Vagina (tissue), 2 donors: ENCODE measurements at places on chromosomes 4 and X. TPM values are rescaled to one million over a fixed set of nuclear protein-coding genes. Genes with fewer than 3 reads are reported as not detected.

Gene ODAM
- not detected for total RNA-seq

Gene FRG2
- total RNA-seq = not detected

Gene MAGEC1
- not detected for total RNA-seq

Gene EDA
- 6.1 TPM for total RNA-seq

Gene NUDT10
- total RNA-seq = 15.5 TPM

Gene XG
- total RNA-seq = 5.9 TPM

DNA sequence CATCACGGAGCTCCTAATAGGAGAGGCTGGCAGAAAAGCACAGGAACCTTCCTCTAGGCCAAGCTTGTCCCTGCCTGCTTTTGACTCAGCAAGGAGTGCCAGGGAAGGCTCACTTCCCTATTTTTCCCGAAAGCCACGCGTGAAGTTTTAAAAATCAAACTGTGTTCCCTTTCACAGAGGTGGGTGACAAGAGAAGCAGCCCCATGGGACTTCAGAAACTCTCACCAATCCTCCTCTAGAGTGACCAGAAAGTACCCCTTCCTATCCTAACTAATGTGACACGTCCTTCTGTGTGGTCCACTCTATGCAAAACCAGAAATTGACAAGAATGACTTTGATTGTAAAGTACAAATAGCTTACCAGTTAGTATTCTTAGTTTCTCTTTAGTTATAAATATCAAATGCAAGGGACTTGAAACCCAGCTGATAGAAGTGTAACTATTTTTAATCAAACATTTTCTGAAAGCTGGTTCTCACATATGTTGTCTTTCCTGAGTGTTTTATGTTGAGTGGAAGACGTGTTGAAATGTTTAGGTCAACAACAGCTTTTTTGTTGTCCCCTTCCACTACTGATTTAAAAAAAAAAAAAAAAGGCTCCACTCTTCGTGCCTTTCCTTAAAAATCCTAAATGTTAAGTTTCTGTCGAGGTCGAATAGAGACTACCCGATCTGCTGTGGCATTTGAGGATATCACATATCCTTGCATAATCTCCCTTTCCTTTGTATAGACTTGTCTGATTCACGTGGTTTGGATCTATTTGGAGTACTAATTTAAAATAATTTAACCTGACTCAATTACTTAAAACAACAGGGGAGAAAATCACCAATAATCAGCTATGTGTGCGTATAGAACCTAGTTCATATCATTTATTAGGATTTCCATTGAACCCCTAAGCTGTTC, 42.1 kb downstream of the NFKB1 start:
- H3K36me3 ChIP-seq = no peaks in the 10 kb centered on the region
- DNase-seq = no peak
- H3K27me3 ChIP-seq = no peaks in the 10 kb centered on the region
- H3K27ac ChIP-seq = peak overlapping the region; percentile 0
- peaks cover 11% of the 10 kb centered on the region for H3K4me1 ChIP-seq

DNA sequence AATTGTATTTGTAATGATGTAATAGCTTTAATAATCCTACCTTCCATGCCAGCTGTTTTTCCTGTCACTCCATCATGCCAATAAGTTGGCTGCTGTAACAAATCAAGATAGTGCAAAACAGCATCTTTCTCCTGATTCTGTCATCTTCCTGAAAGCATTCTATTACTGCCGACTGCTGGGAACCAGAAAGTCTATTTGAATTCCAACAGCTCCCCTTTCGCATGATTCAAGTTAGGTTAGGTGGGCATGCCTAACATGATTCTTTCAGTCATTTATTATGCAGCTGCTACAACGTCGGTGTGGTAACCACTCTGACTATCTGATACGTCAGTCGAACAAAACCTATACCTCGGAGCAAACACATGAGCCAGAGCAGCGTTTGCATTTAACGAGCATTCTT, 127.9 kb upstream of the DMD start:
- DNase-seq = no peak
- no peaks in the 10 kb centered on the region for H3K36me3 ChIP-seq
- no peaks in the 10 kb centered on the region for H3K4me1 ChIP-seq
- no peak overlapping the region for H3K27ac ChIP-seq
- no peak overlapping the region for H3K4me3 ChIP-seq

DNA sequence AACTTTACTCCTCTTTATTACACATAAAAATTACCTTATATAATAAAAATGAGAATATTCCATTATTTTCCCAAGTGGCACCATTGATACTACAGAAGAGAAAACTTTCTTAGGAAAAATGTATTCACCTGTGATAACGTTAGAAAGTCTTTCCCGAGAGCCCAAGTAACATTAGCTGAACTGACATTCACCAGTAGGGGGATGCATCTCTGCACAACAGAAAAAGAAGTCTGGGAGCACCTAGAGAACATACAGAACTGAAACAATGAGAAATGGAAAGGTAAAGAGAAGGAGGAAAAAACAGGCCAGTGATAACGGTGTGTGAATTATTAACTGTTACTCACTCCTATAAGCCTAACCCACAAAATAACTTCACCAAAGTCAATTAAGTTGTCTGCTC, 423.3 kb downstream of the CENPC start:
- no peak overlapping the region for H3K27ac ChIP-seq
- DNase-seq = no peak
- H3K36me3 ChIP-seq = no peaks in the 10 kb centered on the region

DNA sequence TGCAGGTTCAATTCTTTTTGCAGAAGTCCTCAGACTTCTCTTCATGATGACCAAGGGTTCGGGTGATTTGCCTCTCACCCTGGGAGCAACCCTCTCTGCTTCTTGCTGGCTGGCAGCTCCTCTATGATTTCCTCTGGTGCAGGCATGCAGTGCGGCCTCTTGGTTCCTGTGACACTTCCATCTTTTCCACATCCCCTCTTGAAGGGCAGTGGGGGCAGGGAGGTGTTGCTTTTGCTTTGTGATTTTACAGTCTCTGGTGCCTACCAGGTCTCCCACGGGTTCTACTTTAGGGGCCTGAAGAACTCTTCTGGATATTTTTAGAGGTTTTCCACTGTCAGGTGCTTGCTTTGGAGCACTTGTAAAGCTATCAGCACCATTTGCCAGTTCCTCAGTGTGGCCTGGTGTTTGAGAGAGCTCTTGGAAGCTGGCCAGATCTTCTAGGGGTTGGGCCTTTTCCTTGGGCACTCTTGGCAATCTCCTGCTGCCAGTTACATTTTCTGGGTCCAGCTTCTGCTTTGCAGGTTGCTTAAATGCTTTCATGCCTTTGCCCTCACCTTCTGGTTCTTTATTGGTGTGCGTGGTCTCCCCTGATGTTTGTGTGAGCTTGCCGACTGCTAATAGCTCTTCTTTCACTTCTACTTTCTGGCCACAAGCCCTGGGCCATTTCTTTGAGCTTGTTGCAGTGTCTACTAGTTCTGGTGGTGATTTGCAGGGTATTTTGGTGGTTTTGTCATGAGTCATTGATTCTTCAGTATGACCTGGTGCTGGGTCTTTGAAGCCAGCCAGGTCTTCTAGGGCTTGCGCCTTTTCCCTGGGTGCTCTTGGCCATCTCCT, 11.5 kb upstream of the CHST7 start:
- no peak overlapping the region for H3K27ac ChIP-seq
- no peak overlapping the region for H3K4me3 ChIP-seq
- H3K27me3 ChIP-seq = no peaks in the 10 kb centered on the region

DNA sequence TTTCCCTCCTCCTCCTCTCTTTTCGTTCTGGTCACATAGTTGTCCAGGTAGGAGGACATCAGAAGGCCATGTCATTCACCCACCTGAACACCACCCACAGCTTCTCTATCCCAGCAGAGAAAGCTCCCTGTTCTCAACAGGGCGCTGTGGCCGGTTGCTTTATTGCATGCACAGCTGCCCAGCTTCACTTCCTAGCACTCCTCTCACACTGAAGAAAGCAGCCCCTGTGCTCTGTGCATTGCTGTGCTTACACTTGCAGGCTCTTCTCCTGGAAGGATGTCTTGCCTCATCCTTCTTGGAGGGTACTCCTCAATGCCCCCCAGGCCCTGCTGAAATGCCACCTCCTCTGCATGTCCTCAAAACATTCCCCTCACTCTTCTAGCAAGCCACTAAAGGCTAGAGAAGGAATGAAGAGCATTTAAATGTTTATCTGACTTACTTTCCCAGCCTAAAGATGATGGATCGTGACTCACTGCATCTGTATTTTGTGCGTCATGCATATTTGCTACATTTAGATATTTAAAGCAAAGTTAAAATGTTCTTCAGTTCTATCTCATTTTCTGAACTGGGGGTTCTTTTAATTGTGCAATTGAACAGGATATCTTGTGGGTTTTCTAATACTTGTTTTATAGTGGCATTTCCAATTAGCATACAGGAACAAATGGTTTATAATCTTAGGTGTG, 186.4 kb upstream of the PUDP start:
- H3K36me3 ChIP-seq = no peaks in the 10 kb centered on the region
- no peak overlapping the region for H3K4me3 ChIP-seq
- H3K4me1 ChIP-seq = no peaks in the 10 kb centered on the region
- H3K27me3 ChIP-seq = no peaks in the 10 kb centered on the region
- no peak overlapping the region for H3K27ac ChIP-seq
- DNase-seq = no peak

- DNase-seq = no peak
- H3K4me3 ChIP-seq = no peak overlapping the region
- no peaks in the 10 kb centered on the region for H3K4me1 ChIP-seq
- H3K27me3 ChIP-seq = no peaks in the 10 kb centered on the region
- no peaks in the 10 kb centered on the region for H3K36me3 ChIP-seq
These were observed 67.5 kb upstream of the NPY2R start for GRCh38 chr4:155140889-155141288.

DNA sequence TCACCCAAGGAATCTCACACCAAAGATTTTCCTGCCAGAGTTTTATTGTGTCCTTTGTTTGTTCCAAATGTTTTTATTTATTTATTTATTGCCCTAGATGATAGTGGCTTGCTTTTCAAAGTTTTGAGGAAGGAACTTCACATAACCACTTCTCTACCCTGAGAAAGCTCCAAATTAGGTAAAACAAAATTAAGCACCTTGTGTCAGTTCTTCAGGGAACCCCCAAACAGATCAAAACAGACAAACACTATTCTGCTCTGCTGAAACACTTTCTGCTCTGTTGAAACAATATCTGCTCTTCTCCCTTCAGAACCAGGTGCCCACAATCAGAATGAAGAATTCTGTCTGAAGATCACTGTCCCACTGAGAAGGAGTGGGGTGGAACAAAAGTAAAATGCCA, 16.5 kb upstream of the CYBB start:
- no peak for DNase-seq
- no peaks in the 10 kb centered on the region for H3K36me3 ChIP-seq
- no peak overlapping the region for H3K4me3 ChIP-seq
- H3K27me3 ChIP-seq = no peaks in the 10 kb centered on the region
- no peaks in the 10 kb centered on the region for H3K4me1 ChIP-seq
- H3K27ac ChIP-seq = no peak overlapping the region

- no peak for DNase-seq
- H3K4me3 ChIP-seq = no peak overlapping the region
- no peaks in the 10 kb centered on the region for H3K27me3 ChIP-seq
- no peaks in the 10 kb centered on the region for H3K4me1 ChIP-seq
- H3K27ac ChIP-seq = no peak overlapping the region
These were observed 829.9 kb downstream of the FAT4 start for GRCh38 chr4:126144543-126145237.
